ENCODE measurements at places on chromosomes 16 and 17.

GRCh38 chr17:21297597-21297996 lies 13.1 kb downstream of the MAP2K3 start:
- no peak for DNase-seq

- DNase-seq: no peak
These were observed 2.4 kb downstream of the YPEL2 start for GRCh38 chr17:59333836-59334235.

- DNase-seq: no peak
These were observed 59.8 kb upstream of the SMIM36 start for GRCh38 chr17:55571095-55571494.

- DNase-seq: no peak
These were observed 12.8 kb upstream of the AKTIP start for GRCh38 chr16:53515811-53516210.

DNA sequence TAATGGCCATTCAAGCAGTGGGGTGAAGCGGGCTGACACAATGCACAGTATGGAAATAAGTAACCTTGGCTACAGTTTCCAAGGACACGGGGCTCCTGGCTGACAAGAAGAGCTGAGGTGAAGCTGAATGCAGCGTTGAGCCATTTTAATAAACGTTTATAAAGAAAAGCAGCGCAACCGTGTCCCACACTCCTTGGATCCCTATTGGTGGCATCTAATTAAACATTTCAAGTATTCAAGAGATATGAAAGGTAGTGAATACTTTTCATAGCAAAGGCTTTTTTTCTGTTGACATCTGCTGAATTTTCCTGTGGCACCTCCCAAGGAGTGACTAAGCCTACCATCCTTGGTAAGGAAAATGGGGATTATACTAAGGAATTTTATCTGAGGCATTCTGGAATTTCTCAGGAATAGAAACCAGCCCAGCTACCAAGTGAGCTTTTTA lies 26.5 kb downstream of the DUSP14 start:
- no peak for DNase-seq

DNA sequence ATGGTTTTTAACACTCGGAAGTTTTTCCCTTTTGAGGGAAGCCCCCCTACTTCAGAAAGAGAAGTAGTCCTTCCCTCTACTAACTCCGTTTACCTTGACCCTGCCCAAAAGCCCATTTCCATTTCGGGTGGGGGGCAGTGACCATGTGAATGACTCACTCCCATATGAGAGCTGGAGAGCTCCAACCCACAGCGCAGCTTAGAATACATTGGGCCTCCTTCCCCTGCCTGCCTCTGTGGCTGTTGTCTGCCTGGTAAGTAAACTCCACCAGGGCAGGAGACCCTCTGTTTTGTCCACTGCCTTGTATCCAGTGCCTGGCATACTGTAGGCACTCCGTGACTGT lies 985 bp downstream of the SGSM2 start:
- DNase-seq: no peak

DNA sequence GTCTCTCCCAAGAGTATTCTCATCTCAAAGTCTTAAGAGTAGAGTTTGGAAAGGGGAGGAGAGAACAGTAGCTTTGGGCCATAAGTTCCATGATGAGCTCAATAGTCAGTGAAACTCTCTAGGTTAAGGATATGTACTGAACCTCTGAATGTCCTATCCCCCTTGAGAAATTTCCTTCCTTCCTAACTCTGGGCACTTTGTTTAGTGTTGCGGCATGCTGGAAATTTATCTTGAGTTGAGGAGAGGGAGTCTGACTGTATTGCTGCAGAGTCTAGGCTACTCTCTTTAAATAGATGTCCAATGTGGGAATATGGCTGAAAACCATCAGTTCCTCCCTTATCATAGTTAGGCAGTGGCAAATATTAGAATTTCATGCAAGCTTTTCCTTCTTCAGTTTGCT lies 16.1 kb downstream of the MRTFB start:
- DNase-seq: no peak

DNA sequence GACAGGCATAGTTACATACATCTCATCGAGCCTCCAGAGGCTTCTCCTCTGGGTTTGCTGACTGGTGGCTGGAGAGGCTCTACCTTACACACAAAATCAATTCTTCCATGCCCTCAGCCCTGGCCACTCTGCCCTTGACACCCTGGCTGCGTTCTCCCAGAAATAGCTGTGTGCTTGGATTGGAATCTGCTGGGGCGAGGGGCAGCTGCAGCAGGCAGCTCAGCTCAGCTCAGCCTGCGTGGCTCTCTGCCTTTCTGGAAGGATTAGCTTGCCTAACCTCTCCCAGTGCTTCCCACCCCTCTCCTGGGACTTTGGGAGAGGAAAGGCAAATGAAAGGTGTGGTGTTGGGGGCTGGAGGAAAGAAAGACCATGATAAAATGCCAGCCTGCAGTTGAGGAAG lies 216.1 kb downstream of the ENGASE start:
- no peak for DNase-seq

- no peak for DNase-seq
These were observed 45.6 kb downstream of the ADCY7 start for GRCh38 chr16:50311891-50312501.

DNA sequence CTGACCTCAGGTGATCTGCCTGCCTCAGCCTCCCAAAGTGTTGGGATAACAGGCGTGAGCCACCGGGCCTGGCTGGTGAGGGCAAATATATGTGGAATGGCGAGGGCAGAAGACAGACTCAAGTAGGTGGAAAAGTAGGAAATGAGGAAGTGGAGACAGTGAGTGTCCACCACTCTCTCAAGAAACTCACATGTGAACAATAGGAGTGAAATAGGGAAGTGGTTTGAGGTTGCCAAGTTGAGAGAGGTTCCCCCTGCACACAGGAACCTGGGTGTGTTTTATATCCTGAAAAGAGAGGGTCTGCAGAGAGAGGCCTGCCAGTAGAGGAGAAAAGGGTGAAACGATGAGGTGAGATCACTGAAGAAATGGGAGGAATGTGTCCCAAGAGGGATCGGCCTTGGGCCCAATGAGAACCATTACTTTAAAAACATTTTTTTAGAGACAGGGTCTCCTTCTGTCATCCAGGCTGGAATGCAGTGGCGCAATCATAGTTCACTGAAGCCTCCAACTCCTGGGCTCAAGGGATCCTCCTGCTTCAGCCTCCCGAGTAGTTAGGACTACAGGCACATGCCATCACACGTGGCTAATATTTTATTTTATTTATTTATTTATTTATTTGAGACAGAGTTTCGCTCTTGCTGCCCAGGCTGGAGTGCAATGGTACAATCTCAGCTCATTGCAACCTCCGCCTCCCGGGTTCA lies 17.1 kb upstream of the CORO1A start:
- DNase-seq: no peak

GRCh38 chr17:76697702-76698465 lies 12.9 kb downstream of the MXRA7 start:
- no peak for DNase-seq

Measured in stimulated activated CD8-positive, alpha-beta memory T cell treated with anti-CD3 and anti-CD28 coated beads, Interleukin-4, amount 100 ng/mL, for 1 hour (primary cell).